H7 (cell line): ENCODE measurements at places on chromosomes 6 and 20.
A peak's percentile ranks its signal among the peaks of the same experiment; 100 is the strongest.

DNA sequence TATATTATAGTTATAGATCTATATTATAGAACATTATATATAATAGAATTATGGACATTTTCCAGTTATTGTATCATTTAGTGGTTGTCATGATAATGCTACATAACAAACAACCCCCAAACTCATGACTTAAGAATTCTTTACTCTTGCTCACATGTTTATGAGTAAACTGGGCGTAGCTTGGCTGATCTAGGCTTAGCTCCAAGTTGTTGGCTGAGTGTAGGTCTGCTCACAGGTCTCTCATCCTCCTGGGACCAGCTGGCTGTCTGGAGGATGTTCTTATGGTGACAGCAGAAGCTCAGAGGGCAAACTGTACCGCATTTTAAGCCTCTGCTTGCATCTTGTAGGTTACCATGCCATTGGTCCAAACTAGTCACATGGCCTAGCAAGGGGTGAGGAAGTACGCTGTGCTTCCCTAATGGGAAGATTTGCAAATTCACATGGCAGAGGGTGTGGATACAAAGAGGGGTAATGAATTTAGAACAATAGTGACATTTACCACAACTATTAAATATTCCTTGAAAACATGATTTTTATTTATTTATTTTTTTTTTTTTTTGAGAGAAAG is 34.2 kb downstream of the ARHGAP40 start:
- peak; percentile 80 for DNase-seq

GRCh38 chr20:4511776-4512175 is 209.9 kb upstream of the PRND start:
- no peak for DNase-seq

DNA sequence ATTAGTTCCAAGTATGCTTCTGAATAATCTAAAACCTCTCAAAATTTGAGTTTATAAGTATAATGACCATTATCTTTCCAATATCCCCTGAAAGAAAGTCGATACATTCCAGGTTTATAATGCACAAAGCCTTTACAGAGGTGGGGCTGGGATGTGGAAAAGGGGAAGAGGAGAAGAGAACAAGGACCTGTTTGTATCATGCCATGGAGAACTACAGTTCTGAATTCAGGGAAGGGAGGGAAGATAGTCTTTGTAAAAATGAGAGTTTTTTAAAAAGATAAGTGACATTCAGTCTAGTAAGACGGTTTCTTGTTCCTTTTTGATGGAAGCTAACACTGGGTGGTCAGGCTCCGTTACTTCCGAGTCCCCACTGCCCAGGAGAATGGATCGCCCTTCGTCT is 26.1 kb downstream of the ZBTB2 start:
- no peak for DNase-seq

GRCh38 chr6:123966618-123967017 is 163.0 kb downstream of the NKAIN2 start:
- no peak for DNase-seq

DNA sequence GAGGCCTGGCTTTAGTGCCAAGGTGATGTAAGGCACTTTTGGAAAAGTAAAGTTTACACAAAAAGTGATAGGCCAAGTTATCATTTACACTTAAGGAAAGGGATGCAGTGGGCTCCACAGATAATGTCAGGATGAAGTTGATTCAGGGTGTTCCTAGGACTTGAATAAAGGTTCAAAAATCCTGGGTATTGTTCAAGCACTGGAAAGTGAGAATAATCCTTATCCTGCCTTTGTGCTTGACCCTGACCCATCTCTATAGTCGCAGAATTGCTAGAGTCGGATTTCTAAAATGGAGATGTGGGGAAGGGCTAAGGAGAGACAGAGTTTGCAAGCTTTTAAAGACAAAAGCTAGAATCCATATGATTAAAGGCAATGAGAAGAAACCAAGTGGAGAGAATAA is 115.6 kb downstream of the TIAM2 start:
- DNase-seq = no peak

DNA sequence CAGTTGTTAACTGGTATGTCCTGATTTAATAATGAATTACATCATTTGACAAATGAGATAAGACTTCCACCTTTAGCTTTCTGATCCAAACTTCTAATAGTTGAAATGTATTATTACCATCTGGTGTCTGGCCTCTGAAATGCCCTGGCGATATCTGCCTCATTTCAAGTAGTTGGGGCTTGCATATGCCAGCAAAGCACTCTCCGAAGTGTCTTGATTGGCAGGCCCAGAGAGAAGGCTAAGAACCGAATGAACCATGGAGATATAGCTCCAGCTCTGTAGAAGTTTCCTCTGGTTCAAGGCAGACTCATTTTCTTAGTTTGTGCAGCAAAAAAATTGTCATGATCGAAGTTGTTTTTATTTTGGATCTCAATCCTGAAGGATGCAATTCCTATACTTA is 13.4 kb upstream of the HIVEP2 start:
- no peak for DNase-seq

DNA sequence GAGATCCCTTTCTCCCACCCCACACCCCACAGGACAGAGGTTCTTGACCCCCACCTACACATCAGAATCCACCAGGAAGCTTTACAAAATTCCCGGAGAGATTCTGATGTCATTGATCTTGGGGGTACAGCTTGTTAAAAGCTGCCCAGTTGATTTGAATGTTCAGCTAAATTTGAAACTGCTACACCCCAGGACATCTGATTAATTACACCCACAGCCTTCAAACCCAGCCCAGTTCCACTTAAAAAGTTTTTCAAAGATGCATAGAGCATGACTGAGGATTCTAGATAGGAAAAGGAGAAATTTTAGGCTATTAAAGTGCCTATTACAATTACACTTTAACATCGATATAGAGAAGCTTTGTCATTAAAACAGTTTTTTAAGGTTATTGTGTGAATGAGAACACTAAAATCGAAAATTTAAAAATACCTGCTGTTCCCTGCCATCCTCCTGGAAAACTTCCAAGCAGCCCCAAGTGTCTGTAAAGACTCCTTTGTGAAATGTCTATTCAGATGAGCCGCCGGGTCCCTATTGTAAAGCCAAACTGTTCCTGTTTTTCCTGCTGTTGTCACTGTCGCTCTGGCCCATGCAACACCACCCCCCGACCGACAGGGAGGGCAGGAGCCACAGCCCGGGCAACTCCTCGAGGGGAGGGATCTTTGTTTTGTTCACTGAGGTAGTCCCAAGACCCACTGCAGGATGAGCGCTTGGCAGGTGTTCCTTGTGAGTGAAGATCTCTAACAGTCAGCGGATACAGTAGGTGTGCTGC is 132.5 kb upstream of the PHACTR3 start:
- DNase-seq = peak; percentile 73

GRCh38 chr6:29596381-29596900 is 11.5 kb downstream of the OR2H2 start:
- DNase-seq = no peak

- no peak for DNase-seq
Observed at GRCh38 chr6:159062564-159062945, 17.8 kb upstream of the TAGAP start.

- DNase-seq = no peak
Observed at GRCh38 chr20:60785785-60786184, 466.3 kb upstream of the CDH4 start.

GRCh38 chr6:151008425-151008824 is 142.9 kb downstream of the MTHFD1L start:
- no peak for DNase-seq

DNA sequence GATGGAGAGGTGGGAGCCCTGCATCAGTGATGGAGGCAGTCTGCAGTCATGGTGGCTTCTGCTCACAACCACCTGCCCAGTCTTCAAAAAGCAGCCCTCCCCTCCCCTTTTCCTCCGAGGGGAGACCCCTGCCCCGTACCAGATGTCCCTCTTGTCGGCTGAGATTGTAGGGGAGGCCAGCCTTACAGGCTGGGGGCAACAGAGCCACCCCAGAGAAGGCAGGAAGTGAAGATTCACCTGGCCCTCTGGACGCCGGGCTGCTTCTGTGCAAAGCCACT is 4.5 kb downstream of the TNFRSF6B start:
- DNase-seq = no peak

DNA sequence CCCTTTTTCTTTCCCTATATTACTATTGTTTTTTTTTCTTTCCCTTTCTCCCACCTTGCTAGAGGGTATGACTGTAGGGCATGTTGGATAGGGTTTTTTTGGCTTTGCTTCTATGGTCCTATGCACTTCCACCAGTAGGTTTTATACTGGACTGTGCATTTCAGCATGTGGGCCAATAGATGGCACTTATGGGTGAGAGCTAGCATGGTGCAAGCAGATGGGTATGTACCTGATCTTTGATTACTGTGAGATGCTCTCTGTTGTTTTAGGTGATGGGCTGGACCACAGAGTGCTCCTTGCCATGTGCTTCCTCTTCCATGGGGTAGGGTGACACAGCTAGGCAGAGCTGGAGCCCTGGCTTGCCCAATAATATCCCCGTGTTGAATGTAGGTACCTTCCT is 128.5 kb upstream of the CHD6 start:
- no peak for DNase-seq

DNA sequence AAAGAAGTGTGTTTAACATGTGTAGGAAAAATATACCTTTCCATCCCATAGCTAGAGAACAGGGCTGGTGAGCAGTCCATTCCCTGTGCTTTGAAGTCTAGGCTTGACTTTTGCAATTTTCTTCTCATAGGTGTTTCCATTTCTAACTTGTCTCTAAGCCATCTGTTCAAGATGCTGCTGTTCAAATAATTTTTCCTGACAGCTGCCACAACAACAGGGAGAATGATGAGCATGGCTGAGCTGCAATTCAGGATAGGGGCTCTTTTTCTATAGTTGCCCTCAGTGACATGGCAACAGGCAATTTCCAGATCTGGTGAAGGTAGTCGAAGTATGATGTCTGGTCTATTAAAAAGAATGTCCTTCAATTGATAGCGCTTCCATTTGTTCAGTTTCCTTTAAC is 103.0 kb upstream of the HS3ST5 start:
- DNase-seq = no peak

GRCh38 chr20:32538526-32538939 is 46.6 kb downstream of the NOL4L start:
- peak; percentile 82 for DNase-seq

GRCh38 chr6:85756982-85757381 is 114.3 kb upstream of the SYNCRIP start:
- DNase-seq = no peak

DNA sequence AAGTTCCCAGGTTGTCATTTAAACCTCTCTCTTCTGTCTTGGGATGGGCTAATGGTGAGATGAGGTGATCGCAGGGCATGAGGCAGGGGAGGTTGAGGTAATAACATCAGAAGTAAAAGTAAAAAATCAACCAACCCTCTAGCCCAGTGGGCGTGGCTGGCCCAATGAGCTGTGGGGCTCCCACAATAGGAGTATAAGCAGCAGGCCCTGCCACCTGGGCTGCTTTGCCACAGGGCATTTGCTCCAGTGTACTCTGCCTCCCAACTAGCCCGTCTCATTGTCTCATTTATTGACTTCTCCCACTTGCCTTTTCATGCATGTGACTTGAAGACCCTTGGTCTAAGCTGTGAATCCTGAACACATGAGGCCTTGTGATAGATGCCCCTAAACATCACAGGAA is 62.8 kb downstream of the PHACTR3 start:
- DNase-seq = no peak

DNA sequence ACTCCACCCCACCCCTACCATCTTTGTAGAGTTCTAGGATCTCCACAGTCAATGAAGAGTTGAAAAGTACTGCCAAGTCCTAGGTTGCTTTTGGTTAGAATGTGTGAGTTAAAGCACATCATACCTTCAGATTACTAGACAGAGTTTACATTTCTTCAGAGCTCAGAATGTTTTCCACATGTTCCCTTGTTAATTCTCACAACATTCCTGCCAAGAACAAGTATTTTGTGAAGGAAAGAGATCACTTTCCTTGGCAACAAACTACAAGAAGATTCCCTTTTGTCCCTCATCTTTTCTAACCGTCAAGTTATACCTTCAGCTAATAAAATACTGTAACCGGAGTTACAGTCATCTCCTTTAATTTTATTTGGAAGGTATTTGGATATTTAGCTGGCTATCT is 266.8 kb downstream of the ZFAND3 start:
- DNase-seq = no peak

DNA sequence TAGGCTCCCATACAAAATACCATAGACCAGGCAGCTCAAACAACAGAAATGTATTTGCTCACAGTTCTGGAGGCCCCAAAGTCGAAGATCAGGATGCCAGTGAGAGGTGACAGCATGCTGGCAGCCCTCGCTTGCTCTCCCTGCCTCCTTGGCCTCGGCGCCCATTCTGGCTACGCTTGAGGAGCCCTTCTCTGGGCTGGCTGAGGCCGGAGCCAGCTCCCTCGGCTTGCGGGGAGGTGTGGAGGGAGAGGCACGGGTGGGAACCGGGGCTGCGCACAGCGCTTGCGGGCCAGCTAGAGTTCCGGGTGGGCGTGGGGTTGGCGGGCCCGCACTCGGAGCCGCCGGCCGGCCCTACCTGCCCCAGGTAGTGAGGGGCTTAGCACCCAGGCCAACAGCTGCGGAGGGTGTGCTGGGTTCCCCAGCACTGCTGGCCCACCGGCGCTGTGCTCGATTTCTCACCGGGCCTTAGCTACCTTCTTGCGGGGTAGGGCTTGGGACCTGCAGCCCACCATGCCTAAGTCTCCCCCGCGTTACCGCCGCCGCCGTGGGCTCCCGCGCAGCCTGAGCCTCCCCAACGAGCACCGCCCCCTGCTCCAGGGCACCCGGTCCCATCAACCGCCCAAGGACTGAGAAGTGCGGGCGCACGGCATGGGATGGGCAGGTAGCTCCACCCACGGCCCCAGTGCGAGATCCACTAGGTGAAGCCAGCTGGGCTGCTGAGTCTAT is 32.6 kb upstream of the SERPINB9 start:
- DNase-seq = no peak

- no peak for DNase-seq
Observed at GRCh38 chr6:153698637-153699036, 340.4 kb upstream of the OPRM1 start.

DNA sequence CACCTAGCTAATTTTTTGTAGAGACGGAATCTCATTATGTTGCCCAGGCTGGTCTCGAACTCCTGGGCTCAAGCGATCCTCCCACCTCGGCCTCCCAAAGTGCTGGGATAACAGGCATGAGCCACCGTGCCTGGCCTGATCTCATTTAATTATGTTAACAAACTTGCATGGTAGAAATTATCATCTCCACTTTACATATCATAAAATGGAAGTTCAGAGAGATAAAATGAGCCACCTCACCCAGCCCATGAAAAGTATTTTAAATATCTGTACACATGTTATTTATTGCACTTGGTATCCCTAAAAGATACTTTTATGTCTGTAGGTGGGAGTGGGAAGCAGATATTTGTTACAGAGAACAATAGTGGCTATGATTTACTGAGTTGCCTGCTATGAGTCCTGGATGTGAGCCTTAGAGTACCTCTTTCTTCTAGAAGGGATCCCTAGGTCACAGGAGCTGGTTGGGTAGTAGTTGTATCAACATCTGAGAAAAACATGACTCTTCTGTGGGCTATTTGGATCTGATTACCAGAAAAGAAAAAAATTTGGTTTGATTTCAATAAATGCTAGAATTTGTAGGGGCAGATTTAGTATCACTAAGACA is 52.4 kb upstream of the EIF2S2 start:
- DNase-seq = no peak
